Activated CD4-positive, alpha-beta T cell treated with anti-CD3 and anti-CD28 coated beads, Interleukin-2, amount 50 U/mL, for 48 hours (primary cell): ENCODE measurements at places on chromosomes 12 and 14.
A peak's percentile ranks its signal among the peaks of the same experiment; 100 is the strongest.

DNA sequence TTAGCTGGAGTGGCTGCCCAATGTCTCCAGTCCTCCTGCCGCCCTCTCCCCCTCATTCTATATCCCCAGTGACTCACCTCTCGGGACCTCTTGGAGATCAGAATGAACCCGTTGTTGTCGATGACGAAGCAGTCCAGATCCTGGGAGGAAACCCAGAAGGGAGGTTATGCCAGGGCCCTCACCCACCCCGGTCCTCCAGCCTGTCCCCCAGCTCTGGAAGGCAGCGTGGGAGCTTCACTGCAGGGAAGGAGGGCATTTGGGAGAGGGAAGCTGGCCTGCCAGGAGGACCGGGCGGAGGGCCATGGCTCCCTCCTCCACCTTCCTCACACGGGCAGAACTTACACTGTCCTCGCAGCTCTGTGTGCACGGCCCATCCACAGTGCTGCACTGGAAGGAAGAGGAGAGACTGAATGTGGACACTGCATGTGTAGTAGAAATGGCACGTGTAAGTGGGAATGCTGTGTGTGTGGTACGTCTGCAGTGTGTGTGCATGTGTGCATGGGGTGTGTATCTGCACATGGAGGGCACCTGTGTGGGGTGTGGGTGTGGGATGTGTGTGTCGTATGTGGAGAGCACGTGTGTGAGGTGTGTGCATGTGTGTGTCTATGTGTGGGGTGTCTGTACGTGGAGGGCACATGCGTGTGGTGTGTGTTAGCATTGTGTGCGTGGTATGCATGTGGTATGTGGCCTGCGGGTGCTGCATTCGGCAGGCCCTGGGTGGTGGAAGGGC lies 10.0 kb upstream of the LRTM2 start:
- no peak for DNase-seq

- peak; percentile 67 for DNase-seq
Measured at GRCh38 chr14:24678801-24679247, 44.8 kb upstream of the GZMB start.

GRCh38 chr14:34642595-34642994 lies 12.6 kb upstream of the SNX6 start:
- no peak for DNase-seq

GRCh38 chr12:104072099-104072498 lies 7.8 kb downstream of the HCFC2 start:
- no peak for DNase-seq

DNA sequence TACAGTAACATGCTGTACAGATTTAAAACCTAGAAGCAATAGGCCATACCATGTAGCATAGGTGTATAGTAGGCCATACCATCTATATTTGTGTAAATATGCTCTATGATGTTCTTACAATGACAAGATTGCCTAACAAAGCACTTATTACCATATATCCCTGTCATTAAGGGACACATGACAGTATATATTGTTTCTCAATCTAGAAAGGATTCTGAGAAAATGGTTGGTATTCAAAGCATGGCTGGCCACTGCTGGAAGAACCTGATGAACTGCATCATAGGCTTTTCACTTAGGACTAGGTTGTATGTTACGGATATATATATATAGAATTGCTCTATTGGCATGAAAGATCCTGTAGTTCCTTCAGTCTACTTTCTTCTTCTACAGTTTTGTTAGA lies 125.2 kb upstream of the SLC38A2 start:
- DNase-seq = no peak

GRCh38 chr14:64755781-64756221 lies 51.6 kb downstream of the PLEKHG3 start:
- peak; percentile 76 for DNase-seq

DNA sequence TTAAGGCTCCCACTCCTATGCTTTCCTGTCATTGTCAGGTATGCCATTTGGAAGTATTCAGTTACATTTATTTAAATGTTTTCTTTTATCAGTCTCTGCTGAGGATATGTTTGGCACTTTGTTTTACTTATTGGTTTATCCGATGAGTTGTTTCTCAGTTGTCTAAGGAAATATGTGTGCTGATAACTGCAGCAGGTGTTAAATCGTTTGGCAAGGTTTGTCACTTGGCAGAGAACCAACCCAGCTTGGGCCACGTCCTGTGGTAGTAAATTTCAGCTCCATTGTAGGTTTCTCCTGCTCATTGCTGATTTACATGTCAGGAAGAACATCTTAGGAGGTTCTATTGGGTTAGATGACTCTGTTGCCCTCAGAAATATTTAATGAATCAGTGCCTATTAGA lies 22.0 kb upstream of the MGST1 start:
- DNase-seq = no peak

DNA sequence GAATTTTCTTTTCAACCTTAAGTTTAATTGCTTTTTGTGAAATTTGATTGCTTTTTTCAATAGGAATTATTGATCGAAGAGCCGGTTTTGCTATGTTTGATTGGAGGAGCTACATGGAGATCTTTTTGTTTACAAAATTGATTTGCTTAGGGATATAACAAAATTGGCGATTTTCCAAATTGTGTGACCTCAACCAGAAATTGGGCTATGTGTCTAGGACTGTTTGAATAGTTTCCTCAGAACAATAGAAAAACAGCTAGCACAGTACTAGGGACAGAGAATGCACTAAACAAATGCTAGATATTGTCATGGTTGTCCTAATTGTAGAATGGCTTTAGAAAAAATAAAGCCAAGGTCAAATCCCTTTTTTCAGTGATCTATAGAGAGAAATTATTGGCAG lies 2.4 kb downstream of the SLC17A8 start:
- DNase-seq = no peak

DNA sequence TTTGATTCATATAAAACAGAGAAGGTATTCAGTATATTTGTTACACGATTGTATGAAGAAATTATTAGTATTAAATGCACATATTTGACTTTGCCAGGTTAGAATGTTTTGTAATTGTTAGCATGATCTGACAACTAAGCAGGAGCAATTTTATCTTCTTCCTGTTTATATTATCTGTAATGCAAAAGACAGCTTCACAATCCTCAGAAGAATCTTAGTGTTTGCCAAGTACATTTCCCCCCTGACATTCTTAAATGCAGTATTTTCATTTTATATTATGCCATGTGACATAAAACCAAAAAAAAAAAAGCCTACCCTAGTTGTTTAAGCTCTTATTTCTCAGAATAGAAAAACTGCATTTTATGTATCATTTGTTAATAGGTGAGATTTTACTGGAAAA lies 469.4 kb downstream of the FOXG1 start:
- DNase-seq = no peak

- no peak for DNase-seq
Measured at GRCh38 chr12:92042791-92043531, 102.7 kb downstream of the BTG1 start.

DNA sequence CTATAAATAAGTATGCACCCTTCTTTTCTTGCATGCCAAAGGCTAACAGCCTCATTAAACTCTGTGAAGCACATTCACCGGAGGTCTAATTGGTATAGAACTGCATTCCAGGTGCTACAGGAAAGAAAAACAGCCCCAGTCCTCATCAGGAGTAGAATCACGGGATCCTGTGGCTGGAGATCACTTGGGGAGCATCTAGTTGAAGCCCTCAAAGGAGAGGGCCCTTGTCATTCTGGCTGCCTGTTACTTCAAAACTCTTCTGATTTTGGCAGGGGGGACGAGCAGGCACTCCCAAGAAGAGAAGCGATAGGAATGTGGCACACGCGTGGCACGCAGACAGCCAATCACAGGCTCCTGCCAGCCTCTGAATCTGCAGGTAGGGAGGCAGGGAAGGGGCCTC lies 154.4 kb downstream of the TTC7B start:
- no peak for DNase-seq

- no peak for DNase-seq
Measured at GRCh38 chr12:40469736-40470135, 222.5 kb upstream of the CNTN1 start.

GRCh38 chr14:54653712-54654469 lies 87.0 kb downstream of the SAMD4A start:
- no peak for DNase-seq

DNA sequence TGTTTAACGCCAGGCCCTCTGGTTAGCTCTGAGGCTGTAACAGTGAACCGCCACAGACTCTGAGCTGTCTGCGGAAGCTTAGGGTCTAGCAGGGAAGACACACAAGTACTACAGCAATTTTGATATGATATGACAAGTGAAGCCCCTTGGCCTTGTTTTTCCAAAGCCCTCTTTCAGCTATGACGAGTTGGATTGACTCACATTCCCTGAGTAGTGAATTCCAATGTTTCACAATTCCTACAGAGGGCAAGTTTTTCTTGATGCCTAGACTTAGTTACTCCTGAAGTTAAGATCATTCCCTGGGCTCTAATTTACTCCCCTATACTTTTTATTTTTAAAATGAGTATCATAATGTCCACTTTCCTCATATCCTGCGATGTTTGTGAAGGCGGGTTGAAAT lies 53.3 kb upstream of the CISTR start:
- DNase-seq = no peak

DNA sequence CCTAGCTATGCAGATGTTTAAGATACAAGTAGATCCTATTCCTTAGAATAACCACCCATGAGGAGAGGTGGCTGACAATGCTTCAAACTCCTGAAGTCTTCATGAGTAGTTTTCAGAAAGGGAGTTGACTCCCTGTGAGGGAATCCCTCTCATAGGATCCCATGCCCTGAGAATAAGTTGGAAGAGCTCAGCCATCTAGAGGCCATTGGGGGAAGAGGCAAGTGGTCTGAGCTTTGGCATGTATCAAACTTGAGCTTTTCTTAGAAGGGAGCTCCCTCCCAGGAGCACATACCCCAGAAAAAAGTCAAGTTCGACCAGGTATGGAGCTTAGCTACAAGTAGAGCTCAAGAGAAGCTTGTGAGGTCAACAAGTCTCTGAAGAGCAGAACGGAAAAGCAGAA lies 165.7 kb upstream of the RBM19 start:
- no peak for DNase-seq

DNA sequence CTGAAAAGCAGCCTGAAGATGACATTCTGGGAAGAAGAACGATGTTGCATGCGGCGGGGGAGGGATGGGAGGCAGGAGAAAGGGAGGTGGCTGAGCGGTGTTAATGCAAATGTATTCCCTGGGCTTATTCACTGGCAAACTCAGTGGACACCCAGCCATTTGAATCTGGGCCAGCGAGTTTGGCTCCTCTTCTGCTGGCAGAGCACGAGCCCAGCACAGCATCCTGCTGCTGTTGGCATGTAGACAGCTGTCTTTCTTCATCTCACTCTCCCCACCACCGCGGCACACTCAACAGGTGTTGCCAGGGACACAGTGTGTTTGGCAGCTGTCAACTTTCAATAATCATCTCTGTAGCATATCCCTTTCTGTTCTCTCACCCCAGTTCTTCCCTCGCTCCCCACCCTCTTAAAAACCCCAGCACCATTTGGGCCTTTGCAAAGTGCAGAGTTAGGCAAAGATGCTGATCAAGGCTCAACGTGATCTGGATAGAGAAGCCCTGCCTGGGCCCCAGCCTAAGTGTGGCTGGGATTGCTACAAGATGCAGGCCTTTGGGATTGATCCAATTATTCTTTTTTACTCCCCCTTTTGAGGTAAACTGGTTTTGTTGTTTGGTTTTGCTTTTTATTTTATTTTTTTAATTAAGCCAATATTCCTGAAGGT lies 131.9 kb downstream of the EXOC5 start:
- DNase-seq = no peak

- no peak for DNase-seq
Measured at GRCh38 chr12:124436366-124436765, 131.0 kb downstream of the NCOR2 start.

DNA sequence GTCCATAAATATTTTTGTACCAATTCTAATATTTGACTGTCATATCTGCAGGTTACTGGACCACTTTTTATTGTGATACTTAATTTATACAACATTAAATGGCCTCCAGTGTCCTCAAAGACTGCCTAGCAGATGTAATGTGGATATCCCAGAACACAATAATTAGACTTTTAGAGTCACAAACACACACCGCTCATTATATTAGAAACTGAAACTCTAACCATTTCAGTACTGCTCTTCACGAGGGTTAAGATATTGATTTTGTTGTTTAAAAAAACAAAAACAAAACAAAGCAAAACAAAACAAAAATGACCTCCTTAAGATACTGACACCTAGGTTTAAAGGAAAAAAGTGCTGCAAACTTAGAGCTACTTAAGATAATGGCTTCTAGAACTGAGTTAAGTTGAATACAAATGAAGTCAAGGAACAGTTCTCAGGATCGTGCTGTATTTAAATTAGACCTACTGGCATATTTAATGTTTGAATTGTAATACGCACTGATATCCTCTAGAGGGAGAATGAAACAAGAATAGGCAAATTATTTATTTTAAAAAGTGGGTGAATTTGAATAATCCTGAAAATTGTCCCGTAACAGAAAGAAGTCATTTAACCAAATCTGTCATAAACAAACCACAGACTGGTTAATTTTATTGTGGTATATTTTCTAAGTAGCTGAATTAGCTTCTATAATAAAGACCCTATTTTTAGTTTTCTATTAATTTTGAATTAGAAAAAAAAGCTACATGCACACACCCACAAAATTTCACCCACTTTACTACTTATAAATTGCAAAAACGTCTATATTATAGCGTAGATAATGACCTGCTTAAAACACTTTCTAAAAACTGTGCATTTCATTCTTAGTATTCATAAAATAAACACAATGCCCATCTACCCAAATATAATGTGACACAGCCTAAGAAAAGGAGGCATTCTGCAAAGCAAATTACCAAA lies 395.2 kb upstream of the DCN start:
- no peak for DNase-seq

- DNase-seq = no peak
Measured at GRCh38 chr12:72738811-72739210, 466.6 kb downstream of the TRHDE start.

DNA sequence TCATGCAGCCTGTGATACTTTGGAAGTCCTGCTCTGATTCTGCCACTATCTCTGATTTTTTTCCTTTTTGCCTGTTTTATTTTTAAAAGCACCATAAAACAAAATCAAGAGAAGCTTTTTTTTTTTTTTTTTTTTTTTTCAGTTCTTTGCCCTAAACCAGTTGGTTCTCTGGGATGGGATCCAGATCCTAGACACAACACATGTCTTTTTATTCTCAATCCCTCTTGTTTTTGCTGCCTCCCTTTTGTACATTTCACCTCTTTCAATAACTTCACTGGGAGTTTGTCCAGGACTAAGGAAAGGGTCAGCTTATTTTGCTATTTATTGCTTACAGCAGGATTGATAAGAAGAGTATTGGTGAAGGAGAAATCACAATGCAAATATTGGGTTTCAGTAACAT lies 139.4 kb downstream of the GRIP1 start:
- no peak for DNase-seq

DNA sequence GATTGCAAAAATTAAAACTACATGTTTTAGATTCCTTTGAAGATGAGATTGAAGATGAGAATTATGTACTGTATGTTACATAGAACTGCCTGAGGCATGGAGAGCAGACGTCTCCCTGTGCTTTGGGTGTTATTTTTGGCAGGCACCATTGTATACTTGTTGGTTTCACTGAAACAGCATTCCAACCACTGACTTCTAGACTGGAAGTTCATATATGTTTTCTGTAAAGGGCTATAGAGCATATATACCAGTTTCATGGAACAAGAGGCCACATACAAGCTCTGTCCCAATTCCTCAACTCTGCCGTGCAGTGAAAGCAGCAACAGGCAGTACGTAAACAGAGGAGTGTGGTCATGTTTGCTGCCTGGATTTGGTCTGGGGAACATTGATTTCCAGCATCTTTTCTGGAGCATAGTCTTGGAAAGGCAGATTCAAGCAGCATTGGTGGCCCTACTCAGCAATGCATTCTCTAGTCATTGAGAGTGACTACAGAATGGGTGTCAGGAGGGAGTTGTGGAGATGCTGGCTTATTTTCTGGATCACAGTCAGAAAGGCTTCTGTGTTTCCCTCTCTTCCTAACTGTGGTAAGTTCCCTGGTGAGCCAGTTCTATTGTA lies 57.6 kb upstream of the CNTN1 start:
- DNase-seq = no peak

GRCh38 chr14:52801014-52801712 lies 9.8 kb upstream of the GNPNAT1 start:
- DNase-seq = no peak
